ENCODE measurements at places on chromosomes 4 and X.

GRCh38 chr4:23202712-23203247 is 510.0 kb downstream of the GBA3 start:
- no peak for DNase-seq

GRCh38 chrX:9845578-9845952 is 59.3 kb downstream of the SHROOM2 start:
- no peak for DNase-seq

DNA sequence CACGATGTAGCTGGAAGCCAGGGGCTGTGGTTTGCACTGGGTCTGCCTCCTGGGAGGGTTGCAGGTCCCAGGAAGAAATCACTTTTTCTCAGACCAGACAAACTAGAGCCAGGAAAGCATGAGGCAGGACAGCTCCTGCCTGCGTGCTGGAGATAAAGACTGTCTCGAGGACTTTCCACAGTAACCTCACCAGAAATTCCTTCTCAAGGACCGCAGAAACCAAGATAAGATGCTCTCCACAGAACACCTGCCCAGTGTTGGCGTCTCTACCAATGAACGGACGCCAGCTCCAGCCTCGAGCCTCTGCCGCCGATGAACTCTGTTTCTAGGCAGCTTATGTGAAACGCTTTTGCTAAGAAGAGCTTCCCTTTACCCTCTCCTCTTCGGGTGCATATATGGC is 76.9 kb upstream of the AFAP1 start:
- DNase-seq, result no peak

- DNase-seq, result no peak
Measured at GRCh38 chr4:83261307-83261706, 23.3 kb downstream of the COQ2 start.

DNA sequence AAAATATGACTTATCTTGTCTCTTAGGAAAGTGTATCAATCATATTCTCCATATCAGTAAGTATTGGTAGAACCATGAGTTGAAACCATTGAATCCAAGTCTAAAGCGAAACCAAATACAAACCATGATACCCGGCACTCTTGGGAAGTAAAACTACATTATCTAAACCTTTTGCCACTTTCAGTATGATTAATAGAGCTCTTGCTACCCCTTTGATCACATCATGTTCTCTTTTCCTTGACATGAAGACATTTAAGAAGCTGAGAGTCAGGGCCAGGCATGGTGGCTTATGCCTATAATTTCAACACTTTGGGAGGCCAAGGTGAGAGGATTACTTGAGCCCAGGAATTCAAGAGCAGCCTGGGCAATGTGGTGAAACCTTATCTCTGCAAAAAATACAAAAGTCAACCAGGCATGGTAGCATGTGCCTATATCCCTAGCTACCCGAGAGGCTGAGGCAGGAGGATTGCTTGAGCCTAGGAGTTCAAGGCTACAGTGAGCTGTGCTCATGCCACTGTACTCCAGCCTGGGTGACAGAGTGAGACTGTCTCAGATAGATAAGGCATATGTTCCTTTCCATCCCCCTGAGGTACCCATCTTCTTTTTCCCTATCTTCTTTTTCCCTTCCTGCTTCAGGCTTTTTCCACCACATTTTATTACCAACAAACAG is 45.4 kb downstream of the CEP135 start:
- DNase-seq, result no peak

- no peak for DNase-seq
Measured at GRCh38 chr4:3355266-3355748, 62.5 kb downstream of the RGS12 start.

GRCh38 chr4:14853176-14853943 is 148.9 kb upstream of the CPEB2 start:
- no peak for DNase-seq

GRCh38 chr4:154492288-154492687 is 689 bp upstream of the DCHS2 start:
- DNase-seq, result no peak

GRCh38 chrX:148363471-148364235 is 136.8 kb upstream of the AFF2 start:
- no peak for DNase-seq

DNA sequence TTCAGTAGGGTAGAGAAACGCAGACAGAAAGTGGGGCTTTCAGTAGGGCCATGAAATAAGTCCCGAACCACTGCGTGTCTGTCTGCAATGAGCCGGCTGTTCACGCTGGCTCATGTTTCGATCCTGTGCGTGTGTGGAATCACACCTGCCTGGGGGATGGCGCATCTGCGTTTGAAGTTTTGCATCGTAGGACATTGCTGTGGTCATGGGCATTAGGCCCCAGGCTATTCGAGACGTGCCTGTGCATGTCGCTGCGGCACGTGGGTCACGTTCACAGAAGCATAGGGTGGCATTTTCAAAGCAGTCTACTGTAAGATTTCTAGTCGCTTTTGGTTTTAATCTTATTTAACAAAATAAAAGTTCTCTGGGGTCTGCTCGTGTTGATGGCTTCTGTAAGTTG is 25.5 kb upstream of the HGFAC start:
- no peak for DNase-seq

GRCh38 chr4:3335385-3335784 is 42.6 kb downstream of the RGS12 start:
- no peak for DNase-seq

GRCh38 chrX:38774249-38774648 is 27.0 kb upstream of the MID1IP1 start:
- no peak for DNase-seq

DNA sequence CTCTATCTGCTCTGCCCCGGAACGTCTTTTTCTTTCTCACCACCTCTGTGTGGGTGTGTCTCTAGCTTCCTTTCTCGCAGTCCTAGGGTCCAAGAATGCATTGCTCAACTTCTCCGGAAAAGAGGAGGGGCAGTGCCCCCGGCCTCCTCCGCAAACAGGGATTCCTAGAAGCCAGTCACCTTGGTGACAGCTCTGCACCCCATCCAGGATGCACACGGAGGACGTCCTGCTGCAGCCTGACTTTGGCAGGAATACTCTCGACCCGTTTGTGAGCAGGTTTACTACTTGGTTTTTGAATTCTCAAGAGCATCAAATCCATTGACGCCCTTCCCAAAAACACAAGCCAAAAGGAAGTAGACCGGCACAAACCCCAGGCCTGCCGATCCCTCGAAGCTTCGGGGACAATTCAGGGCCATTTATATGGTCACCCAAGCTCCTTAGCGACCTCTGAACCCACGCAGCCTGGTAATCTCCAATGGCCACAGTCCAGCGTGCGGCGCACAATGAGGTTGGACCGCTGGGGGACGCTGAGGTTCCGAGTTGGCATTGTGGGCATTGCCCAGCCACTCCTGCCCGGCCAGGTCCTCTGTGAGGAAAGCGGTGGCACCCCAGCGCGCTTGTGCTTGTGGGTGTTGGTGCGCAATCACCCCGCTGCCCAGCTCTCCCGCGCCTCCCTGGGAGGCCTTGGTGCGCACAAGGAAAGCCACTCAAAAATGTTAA is 9.8 kb downstream of the NKX3-2 start:
- DNase-seq, result no peak

GRCh38 chrX:103789004-103789403 is 12.4 kb downstream of the PLP1 start:
- no peak for DNase-seq

DNA sequence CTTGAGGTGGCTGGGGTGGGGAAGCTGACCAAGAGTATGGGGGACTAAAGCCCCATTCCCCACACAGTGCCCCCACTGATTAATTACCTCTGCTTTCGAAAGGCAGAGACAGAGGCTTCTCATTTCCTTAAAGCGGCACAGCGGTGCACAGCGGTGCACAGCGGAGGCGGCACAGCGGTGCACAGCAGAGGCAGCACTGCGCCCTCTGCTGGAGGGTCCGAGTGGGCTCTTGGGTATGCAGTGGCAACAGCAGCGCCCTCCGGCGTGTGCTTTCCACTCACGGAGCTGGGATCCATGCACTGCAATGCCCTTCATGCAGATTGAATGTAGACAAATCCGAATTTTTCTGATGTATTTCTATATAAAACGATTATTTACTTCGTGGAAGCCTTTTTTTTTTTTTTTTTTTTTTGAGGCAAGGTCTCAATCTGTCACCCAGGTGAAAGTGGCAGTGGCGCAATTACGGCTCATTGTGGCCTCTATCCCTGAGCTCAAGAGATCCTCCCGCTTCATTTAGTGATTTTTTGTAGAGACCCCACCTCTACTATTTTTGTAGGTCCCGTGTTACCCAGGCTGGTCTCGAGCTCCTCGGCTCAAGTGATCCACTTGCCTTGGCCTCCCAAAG is 19.7 kb upstream of the PRPS2 start:
- DNase-seq, result no peak

GRCh38 chr4:75545526-75545925 is 10.3 kb upstream of the ODAPH start:
- no peak for DNase-seq

DNA sequence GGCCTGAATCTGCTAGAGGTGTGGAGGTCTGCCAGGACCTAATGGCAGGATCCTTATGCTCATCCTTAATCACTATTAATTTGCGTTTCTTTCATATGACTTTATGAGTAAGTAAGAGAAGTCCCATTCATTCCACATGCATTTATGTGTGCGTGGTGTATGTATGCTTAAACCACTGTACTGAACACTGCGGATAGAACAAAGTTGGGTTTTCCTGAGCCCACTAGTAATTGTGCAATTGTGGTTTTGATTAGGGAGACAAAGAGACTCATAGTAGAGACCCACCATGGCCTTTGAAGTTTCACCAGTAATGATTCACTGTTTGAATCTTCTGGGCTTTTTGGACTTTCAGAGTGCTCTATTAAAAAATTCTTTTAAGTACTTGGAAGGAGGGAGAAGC is 498.5 kb upstream of the DIPK2B start:
- DNase-seq, result no peak

- DNase-seq, result no peak
Measured at GRCh38 chr4:23458054-23458453, 431.8 kb downstream of the PPARGC1A start.

DNA sequence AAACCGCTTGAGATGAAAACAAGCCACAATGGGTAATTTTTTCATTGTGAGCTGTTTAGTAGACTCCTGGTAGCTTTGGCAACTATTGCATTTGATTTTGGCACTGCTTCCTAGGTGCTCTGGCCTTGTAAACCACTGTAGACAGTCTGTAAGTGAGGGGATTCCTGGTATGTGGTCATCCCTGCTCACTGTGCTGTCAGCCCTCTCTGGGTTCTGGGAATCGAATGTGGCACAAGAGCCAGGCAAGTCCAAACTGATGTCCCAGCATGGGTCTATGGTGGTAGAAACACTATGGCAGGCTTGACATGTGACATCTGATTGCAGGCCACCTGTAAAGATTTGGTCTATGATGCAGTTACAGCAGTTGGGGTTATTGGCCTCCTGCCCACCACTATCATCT is 2.5 kb downstream of the USP51 start:
- no peak for DNase-seq

DNA sequence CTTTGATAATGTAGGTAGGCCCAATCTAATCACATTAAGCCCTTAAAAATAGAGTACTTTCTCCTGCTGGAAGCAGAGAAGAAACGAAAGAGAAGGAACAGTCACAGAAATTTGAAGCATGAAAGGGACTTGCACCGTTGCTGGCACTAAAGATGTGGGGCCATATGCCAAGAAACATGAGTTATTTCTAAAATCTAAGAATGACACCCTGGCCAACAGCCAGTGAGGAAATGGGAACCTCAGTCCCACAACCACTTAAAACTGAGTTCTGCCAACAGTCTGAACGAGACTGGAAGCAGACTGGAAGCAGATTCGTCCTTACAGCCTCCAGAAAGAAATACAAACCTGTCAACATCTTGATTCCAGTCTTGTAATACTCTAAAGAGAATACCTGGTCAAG is 70.1 kb downstream of the CENPC start:
- no peak for DNase-seq

- no peak for DNase-seq
Measured at GRCh38 chrX:41100819-41101218, 15.6 kb downstream of the USP9X start.

- DNase-seq, result no peak
Measured at GRCh38 chr4:26765515-26765914, 95.1 kb upstream of the STIM2 start.

DNA sequence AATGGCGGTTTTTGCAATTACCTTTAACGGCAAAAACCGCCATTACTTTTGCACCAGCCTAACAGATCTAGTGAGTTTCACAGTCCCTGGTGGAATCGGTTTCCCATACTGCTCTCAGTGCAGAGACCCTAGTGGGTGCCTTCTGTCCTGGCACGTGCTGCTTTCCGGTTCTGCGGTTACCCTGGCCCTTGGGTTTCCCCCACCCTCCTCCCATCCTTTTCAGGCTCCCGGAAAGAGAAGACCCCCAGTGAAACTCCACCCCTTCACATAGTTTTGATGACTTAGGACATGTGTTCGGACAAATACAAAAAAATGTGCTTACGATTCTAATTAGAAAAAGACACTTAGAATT is 36.9 kb downstream of the NLGN3 start:
- DNase-seq, result no peak

GRCh38 chr4:54779036-54779435 is 121.3 kb downstream of the KIT start:
- DNase-seq, result no peak

DNA sequence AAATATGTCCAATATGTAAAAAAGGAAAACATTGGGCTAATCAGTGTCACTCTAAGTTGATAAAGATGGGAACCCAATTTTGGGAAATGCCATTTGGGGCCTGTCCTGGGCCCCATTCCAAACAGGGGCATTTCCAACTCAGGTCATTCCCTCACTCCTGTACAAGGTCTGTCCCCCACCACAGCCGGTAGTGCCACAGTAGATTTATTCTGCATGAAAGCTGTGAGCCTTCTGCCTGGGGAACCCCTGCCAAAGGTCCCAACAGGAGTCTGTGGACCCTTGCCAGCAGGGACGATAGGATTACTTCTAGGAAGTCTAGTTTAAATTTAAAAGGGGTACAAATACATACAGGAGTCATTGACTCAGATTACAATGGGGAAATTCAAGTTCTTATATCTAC is 317.6 kb upstream of the GNPDA2 start:
- no peak for DNase-seq

DNA sequence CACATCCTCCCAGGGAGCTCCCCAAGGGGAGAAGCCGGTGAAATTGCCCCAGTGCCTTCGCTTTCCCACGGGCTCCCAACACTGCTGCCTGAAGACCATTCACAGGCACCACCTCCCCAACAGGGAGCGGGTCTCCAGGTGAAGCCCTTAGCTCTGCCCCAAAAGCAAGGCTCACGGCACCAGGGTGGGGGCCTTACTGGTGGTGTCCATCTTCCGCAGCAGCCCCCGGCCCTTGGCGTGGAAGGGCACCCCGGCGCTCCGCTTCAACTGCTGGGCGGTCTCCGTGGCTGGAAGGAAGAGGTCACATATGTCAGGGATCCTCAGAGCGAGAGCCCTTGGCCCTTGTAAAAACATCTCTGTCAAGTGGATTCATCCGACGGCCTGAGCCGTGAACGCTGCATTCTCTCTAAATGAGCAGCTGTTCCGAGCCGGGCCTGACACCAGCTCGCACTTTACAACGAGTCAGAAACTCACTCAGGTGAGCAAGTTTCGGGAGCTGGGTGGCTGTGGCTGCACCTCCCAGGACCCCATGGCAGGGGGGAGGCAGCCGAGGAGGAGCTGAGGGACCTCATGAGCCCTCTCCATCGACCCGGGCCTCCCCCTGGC is 20.9 kb downstream of the NELFA start:
- no peak for DNase-seq

Data from cerebellar nuclear complex (tissue), 1 donor.